ENCODE measurements at places on chromosomes 6 and 20.

- no peak for DNase-seq
These were observed 4.2 kb downstream of the TULP1 start for GRCh38 chr6:35508542-35508941.

DNA sequence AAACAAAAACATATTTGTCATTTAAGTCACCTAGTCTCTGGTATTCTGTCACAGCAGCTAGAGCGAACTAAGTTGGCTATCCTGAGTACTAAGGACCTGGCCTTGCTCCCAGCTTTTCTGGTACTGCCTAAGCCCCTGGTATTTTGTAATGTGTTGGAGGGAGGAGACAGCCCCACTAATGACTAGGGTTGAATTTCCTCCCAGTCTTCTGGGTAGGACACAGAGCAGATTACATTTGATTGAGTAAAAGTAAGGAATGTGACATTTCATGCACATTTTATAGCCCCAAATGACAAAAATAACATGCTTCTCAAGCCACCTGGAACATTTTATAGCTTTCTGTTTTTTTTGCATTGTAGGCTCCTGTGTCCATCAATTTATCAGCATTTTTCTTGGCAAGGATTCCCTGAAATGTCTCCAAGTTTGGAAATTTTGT, 47.9 kb upstream of the DDR1 start:
- no peak for DNase-seq

GRCh38 chr6:14046476-14047068, 71.0 kb upstream of the CD83 start:
- DNase-seq: peak; percentile 2

- DNase-seq: no peak
These were observed 12.1 kb downstream of the ZDHHC14 start for GRCh38 chr6:157392927-157393668.

- no peak for DNase-seq
These were observed 40.4 kb upstream of the POPDC3 start for GRCh38 chr6:105220186-105220585.

DNA sequence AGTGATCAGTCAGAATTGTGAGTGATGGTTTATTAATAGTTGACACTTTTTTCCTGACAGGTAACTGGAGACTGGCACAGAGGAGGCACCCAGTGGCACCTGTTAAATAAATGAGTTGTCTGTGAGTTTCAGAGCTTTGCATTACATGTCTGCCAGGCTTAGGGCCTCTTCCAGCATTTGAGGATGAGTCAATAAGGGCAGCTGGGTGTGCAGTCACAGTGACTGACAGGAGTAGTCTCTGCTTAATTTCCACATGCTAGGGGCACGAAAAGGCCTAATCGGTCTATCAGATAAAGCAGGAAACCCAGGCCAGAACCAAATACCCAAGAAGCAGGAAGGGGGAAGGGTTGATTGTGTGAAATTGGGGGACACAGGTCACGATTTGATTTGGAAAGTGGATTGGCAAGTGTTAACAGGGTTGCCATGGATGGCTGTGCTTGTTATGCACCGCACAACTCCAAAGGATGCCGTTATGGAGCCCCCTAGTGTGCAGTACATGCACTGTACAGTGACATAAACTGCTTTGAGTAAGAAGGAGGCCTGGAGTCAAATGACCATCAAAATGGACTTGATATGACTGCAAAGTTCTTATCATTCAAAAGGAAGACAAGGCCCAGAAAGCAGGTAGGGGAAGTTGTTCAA, 111.9 kb upstream of the GGTLC1 start:
- no peak for DNase-seq

DNA sequence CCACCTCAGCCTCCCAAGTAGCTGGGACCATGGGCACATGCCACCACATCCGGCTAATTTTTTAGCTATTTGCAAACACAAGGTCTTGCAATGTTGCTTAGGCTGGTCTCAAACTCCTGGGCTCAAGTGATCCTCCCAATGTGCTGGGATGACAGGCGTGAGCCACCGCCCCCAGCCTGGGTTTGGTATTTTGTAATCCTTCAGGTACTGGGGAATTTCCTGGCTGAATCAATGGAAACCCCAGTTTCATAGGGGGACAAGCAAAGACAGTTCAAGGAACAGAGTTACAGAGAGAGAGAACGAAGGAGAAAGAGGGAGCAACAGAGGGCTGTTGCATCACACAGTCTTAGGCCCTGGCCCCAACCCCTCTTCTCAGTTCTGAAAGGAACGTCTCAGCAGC, 35.7 kb downstream of the RAB44 start:
- no peak for DNase-seq

DNA sequence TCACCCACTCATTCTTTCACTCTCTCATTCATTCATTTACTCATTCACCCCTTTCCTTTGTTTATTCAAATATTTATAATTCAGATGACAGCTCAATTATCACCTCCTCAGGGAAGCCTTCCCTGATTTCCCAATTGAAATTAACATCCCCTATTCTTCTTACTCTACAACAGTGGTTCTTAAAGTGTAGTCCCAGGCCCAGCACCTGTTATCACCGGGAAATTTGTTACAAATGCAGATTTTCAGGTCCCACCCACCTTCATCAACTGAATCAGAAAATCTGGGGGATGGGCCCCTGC, 30.3 kb downstream of the KIAA1755 start:
- no peak for DNase-seq

DNA sequence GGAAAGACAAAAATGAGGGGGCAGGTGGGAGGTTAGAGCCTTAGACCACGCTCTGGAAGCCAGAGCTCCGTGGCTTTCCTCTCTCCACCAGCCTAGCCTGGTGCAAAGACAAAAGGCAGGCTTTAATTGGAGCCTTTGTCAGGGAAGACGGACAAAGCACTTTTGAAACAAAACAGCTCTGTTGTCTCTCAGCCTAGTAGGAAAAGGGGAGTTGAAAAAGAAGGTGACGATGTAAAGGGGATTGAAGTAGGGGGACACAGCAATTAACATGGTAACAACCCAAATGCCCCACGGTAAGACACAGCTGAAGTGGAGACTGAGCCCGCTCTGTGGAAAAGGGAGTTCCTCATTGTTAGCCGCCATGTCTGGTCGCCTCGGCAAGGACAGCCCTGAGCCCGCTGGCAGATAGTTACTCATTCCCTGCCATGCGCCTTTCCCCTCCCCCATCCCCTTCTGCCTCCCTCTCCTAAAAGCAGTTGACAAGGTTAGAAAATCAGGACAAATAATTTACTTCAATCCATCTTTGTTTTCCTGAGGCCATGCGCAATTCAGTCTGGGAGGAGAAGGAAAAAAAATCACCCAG, 93.0 kb downstream of the TCP11 start:
- no peak for DNase-seq

GRCh38 chr6:123802351-123802696, 1.3 kb upstream of the NKAIN2 start:
- no peak for DNase-seq

DNA sequence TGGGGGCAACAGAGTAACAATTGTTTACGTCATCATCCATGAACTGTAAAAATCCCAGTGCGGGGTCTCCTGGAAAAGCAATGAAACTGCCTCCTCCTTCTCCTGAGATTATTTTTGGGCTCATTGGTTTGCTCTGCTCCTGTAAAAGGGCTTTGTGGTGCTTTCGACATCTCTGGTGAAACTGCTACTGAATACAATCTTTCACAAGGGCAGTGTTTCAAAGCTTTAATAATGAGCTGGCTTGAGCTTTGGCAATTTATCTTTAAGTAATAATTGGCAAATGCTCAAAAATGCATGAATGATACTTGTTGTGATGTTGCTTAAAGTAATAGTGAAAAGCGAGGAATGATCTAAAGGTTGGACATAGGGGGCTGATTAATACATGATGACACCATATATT, 43.5 kb upstream of the ENPP1 start:
- no peak for DNase-seq

GRCh38 chr6:50992704-50993625, 174.3 kb downstream of the TFAP2B start:
- no peak for DNase-seq

GRCh38 chr20:10306440-10307358, 88.1 kb downstream of the SNAP25 start:
- no peak for DNase-seq

DNA sequence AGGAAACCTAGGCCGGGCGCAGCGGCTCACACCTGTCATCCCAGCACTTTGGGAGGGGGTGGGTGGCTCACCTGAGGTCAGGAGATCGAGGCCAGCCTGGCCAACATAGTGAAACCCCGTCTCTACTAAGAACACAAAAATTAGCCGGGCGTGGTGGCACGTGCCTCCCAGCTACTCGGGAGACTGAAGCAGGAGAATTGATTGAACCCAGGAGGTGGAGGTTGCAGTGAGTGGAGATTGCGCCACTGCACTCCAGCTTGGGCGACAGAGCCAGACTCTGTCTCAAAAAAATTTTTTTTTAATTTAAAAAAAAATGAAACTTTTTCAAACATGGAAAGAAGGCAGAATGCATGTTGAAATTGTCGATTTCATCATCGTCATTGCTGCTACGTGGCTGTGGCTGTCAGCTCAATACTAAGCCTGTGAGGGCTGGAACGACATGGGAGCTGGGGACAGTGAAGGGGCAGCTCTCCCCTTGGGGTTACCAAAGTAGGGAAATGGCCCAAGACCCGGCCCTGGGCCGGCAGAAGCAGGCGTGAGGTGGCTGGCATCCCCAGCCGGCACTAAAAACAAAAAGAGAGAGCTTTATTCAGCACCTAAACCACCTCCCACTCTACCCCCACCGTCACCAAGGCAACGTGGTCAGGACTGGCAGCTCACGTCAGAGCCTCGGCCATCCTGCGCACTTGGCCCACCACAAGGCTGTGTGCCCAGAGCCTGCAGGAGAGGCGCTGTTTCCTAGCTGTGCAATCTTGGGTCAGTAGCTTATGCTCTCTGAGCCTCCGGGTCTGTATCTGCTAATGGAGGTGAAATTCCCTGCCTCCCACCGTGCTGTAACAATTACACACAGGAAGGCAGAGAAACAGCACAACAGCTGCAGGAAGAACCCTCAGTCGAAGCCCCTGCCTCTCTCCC, 30.8 kb downstream of the AGPAT4 start:
- no peak for DNase-seq

DNA sequence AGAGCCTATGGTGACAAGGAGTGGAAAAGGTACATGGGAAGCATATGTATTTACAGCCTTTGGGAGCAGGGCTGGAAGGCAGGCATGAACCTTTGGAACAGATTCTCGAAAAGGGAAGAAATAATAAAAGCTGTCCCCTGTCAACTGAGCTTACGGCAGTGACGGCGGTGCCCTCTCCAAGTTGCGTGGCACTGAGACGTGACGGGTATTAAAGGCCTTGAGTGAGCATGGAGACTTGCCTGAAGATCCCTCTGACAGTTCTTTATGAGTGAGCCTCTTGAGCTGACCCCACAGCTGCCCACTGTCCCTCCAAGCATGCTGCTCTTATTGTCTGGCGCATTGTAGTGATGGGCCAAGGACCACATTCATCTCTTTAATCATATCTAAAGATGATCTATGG, 388.5 kb downstream of the ZFAND3 start:
- DNase-seq: no peak

DNA sequence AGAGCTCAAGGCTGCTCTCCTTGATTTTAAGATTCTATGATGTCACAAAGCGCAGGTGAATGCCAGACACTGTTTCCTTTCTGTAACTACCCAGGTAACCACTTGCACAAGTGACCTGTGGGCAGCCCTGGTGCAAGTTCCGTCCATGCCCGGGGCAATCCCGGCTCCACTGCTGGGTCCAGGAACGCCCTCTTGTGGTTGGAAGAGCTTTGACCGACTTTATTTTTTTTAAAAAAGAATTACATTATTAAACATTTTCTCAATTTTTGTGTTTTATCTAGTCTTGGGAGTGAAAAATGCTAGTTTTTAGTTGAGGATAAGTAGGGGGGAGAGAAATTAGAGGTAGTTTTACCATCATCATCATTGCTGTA, 695.2 kb downstream of the QKI start:
- no peak for DNase-seq

DNA sequence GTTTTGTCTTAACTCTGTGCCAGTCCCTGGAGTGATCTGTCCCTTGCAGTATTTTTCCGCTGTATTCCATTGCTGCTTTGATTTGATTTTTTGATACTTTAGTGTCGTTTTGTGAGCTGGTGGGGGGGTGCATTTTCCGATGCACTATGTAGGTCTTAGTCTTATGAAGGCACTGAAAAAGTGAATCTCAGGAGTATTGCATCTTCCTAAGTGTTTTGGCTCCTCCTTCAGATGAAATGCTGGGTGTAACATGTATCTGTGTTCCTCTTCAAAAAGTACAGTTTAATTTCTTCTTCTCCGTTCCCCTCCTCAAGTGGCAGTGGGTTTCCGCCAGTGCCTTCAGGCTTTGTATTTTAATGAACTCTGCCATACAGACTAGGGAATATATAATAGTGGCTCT, 580.7 kb upstream of the GJE1 start:
- no peak for DNase-seq

DNA sequence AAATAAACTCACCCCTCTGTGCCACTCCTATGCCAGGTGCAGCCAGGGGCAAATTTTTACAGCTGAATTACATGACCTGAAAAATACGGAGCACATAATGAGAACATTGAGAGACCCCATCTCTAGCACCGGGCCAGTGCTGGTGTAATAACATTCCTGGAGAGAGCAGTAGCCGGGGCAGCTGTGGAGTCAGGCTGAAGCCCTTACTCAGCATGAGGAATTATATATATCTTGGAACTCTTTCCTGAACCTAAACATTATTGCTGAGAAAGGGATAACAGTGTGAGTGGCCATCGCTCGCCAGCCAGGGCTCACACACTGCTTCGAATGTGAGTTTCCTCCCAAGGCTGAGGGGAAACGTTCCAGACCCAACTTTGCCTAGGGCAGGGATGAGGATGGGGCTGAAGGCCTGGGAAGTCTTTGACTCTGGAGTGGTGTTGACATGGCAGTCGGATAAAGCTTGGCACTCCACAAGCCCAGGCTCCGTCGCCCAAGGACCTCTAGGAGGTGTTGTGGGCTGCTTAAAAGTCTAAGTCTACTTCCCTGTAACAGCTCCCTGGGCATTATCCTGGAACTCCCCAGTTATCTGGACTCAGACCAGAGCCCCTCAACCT, 269.8 kb downstream of the CDC5L start:
- no peak for DNase-seq

DNA sequence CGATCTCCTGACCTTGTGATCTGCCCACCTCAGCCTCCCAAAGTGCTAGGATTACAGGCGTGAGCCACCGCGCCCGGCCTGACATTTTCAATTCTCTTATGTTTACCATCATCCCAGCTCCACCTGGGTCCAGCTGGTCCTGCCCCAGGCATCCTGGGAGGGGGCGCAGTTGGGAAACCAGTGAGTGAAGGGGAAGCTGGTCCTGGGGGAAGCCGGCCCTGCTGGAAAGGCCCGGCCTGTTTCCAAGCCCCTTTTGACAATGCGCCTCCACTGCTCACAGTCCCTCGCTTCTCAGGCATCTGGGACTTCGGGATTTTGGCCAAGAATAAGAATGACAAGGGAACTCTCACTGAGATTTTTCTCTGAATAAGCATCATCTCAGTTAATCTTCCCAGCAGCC, 14.2 kb downstream of the SLC13A3 start:
- no peak for DNase-seq
